ENCODE measurements at places on chromosomes 5 and 9. TPM values are rescaled to one million over a fixed set of nuclear protein-coding genes. Genes with fewer than 3 reads are reported as not detected.

FAM163B gene
- not detected for total RNA-seq

PCDHB16 gene
- total RNA-seq, result 0.05 TPM

ZNF189 gene
- 6.2 TPM for total RNA-seq

PALM2AKAP2 gene
- 0.36 TPM for total RNA-seq

PCDHB2 gene
- total RNA-seq, result 3.3 TPM

ZNF483 gene
- total RNA-seq, result 0.76 TPM

SPATA31A3 gene
- not detected for total RNA-seq

MAMDC2 gene
- total RNA-seq, result 0.20 TPM

SHC3 gene
- 0.38 TPM for total RNA-seq

SEC24A gene
- total RNA-seq, result 16.9 TPM

GABRP gene
- total RNA-seq, result not detected

CNTNAP3 gene
- total RNA-seq, result 12.2 TPM

GLRA1 gene
- total RNA-seq, result not detected

OR13D1 gene
- not detected for total RNA-seq

PLPPR1 gene
- total RNA-seq, result not detected

SCGB3A2 gene
- total RNA-seq, result not detected

FAM153A gene
- not detected for total RNA-seq

AJM1 gene
- 3.5 TPM for total RNA-seq

GRXCR2 gene
- total RNA-seq, result not detected

LCN10 gene
- total RNA-seq, result not detected

TNFAIP8 gene
- total RNA-seq, result 34.9 TPM

PROB1 gene
- 0.36 TPM for total RNA-seq

SUB1 gene
- total RNA-seq, result 257 TPM

PCAT7 gene
- total RNA-seq, result 0.92 TPM

FREM1 gene
- not detected for total RNA-seq

MZB1 gene
- total RNA-seq, result not detected

TXNDC8 gene
- total RNA-seq, result not detected

SLC6A3 gene
- total RNA-seq, result 0.17 TPM

PHF24 gene
- 0.07 TPM for total RNA-seq

CSF1R gene
- 0.05 TPM for total RNA-seq

CYFIP2 gene
- 15.2 TPM for total RNA-seq

RCL1 gene
- total RNA-seq, result 41.9 TPM

LVRN gene
- 0.10 TPM for total RNA-seq

LAMC3 gene
- total RNA-seq, result 1.1 TPM

PCDHGA2 gene
- 0.66 TPM for total RNA-seq

APBA1 gene
- total RNA-seq, result 0.47 TPM

NR5A1 gene
- 0.05 TPM for total RNA-seq

CCL27 gene
- not detected for total RNA-seq

ENHO gene
- 2.7 TPM for total RNA-seq

CCIN gene
- total RNA-seq, result not detected

CCL19 gene
- not detected for total RNA-seq

PTPRD gene
- total RNA-seq, result 0.13 TPM

OGN gene
- not detected for total RNA-seq

CTNND2 gene
- not detected for total RNA-seq

PCDHGA7 gene
- total RNA-seq, result 0.84 TPM

PCDHGB7 gene
- total RNA-seq, result 0.07 TPM

MOB3B gene
- total RNA-seq, result 6.9 TPM

PCDHA6 gene
- total RNA-seq, result not detected

CHSY3 gene
- 0.04 TPM for total RNA-seq

SLC1A1 gene
- total RNA-seq, result 1.8 TPM

SPATA24 gene
- total RNA-seq, result 5.4 TPM

BTNL3 gene
- total RNA-seq, result not detected

FOXD1 gene
- total RNA-seq, result 18.1 TPM

PCDHA2 gene
- total RNA-seq, result 0.03 TPM

TMC1 gene
- 0.05 TPM for total RNA-seq

FAM221B gene
- not detected for total RNA-seq

PCDHB12 gene
- total RNA-seq, result 0.02 TPM

Measured in A549 treated with DMSO at 1 μM for 4 hours (cell line).